Suppressor macrophage (primary cell): ENCODE measurements at places on chromosomes 6 and 20.

GRCh38 chr6:45441851-45442453, 64.2 kb upstream of the SUPT3H start:
- peak; percentile 75 for DNase-seq

DNA sequence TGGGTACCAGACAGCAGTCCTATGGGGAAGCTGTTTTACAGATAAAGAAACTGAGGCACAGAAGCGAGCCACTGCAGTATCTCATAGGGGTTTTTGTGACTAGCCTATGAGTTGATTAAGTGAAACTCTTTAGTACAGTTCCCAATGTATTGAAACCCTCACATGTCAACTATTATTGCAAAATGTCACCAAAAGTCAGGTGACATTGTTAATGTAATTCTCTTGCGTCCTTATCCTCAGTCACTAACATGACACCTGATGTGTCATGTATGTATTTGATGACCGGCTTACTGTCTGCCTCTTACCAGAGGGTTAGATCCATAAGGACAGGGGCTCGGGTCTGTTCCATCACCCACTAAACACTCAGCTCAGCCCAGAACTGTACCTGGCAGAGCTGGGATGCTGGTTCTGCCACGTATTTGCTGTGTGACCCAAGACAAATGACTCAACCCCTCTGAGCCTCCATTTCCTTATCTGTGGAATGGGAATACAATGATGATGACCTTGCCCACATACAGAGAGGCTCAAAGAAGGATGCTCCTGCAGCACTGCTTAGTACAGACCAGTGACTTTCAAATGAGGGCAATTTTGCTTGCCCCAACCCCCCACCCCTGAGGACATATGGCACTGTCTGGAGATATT, 32.9 kb downstream of the PREX1 start:
- no peak for DNase-seq

DNA sequence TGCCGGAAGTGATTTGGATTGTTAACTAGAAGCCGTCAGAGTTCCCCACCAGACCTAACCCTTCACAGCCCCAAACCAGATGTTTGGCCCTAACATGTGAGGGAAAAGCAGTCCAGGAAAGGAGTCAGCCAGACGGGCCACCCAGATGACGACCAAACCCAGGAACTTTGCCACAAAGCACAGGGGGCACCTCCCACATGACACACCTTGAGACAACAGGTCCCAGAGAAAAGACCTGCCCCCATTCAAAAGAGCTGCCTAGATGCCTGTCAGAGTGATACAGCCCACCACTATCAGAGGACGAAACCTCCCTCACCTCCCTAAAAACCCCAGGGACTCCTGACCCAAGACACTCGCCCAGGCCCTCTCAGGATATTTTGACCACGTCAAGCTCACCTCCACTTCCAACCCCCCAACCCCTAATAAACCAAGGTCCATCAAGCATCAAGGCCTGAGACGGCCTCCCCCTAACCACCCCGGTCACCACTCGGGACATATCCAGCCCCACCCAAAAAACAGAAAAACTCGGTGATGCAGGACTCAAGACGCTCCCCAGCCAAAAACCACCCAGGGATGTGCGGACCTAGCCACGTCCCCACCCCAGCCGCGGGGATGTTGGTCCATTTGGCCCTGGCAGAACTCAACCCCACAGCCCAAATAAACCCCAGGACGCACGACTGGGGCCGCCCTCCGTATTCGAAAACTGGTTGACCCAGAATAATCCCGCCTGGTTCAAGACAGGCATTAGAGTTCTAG, 662 bp downstream of the ZNF343 start:
- DNase-seq: no peak

GRCh38 chr6:144652292-144652891, 367.3 kb downstream of the UTRN start:
- DNase-seq: no peak

GRCh38 chr6:103036846-103037245, 1643.3 kb downstream of the GRIK2 start:
- no peak for DNase-seq

GRCh38 chr6:7587631-7588100, 2.3 kb upstream of the SNRNP48 start:
- no peak for DNase-seq

DNA sequence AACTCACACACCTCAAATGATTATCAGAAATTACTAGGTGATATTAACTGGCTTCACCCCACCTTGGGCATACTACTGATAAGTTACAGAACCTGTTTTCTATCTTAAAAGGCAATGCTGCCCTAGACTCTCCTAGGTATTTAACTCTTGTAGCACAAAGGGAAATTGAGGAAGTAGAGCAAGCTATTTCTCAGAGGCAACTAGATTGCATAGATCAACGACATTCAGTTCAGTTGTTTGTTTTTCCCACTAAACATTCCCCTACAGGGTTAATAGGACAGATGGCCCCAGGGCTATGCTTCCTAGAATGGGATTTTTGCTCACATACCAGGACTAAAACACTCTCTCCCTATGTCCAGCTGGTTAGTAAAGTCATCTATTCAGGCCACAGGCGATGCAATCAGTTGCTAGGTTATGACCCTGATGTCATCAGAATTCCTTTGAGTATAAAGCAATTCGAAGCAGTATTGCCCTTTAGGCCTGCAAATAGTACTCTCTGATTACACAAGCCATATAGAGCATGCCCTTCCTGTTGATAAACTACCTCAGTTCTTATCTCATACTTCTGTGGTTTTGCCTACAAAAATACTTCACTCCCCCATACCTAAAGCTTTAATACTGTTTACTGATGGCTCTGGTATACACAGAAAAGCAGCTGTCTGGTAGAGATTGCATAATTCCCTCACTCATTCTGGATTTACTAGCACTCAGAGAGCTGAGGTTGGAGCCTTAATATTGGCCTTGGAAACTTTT, 67.4 kb upstream of the ASCC3 start:
- peak; percentile 3 for DNase-seq

GRCh38 chr6:148177589-148178233, 164.9 kb upstream of the SASH1 start:
- peak; percentile 83 for DNase-seq

DNA sequence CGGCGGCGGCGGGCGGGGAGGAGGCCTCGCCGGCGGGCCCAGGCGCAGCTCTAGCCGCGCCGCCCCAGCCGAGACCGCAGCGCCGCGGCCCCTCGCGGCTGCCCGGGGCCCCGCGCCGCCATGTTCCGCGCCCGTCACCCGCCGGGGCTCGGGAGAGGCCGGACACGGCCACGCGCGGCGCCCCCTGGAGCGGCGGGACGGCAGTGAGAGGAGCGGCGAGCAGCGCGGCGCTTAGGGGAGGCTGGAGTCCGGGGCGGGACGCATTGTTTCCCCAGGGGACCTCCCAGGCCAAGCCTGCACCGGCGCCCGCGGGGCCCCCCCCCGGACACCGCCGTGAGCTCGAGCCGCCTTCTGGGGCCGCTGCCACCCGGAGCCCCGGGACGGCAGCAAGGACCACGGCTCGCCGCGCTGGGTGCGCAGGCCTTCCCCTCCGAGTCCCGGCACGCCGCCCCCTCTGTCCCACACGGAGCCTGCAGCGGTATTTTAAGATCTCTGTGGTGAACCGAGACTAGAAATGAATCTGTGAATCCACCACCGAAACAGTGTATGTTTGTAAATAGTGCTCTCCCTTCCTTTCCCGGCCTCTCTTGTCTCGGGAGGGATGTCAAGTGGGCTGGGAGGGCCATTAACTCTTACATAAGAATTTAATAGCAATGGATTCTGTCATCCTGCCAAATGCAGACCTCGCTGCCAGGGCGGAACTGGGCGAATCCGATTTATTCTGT, 424 bp upstream of the KIF13A start:
- peak; percentile 87 for DNase-seq

DNA sequence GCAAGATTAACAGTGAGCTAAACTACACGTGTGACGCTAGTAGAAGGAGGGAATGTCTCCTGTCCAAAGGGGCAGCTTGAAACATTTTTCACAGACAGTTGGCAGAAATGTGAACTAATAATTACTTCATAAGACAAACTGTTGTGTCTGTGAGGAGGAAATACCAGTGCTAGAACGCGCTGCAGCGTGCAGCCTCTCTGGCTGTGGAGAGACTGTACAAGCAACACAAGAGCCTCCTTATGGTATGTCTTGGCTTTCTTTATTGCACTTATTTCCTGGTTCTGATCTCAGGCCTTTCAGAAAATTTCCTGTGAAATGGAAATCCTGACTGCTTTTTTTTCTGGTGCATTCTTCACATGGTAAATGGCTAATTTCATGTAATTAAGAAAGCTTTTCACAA, 25.3 kb upstream of the TIAM2 start:
- no peak for DNase-seq

DNA sequence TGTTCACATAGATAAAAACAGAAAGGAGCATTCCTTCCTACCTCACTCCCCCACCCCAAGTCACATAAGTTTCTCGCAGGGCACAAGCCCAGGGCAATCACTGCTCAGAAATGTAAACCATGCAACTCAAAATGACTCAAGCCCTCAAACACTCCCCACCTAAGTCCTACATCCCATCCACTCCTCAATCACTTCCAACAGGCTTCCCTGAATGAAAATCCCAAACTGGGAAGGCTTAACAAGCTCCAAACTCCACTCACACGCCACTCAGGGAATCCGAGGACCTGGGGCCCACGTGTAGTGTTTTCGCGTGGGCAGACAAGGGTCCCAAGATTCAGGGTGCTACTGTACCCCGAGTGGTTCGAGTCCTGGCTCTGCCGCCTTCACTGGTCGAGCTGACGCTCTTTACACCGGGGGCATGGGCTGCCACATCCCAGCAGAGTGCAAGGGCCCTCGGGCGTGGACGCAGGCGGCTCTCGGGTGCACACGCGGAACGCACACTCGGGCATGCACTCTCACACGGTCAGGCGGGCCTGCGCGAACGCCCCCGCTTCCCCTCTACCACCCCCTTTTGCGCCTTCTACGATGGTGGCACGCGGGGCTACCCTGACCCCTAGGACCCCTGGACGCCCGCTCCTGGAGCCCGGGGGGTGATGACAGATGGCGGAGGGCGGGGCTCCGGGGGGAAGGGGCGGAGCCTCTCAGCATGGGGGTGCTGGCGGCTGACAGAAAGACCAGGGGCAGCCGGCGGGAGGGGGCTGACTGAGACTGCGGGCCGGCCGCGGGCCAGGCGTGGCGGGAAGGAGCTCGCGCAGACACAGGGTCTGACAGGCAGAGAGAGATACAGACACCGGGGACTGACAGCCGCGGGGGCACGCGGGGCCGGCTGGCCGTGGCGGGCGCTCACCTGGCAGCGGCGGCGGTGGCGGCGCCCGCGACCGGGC, 657 bp downstream of the ZHX3 start:
- peak; percentile 51 for DNase-seq

DNA sequence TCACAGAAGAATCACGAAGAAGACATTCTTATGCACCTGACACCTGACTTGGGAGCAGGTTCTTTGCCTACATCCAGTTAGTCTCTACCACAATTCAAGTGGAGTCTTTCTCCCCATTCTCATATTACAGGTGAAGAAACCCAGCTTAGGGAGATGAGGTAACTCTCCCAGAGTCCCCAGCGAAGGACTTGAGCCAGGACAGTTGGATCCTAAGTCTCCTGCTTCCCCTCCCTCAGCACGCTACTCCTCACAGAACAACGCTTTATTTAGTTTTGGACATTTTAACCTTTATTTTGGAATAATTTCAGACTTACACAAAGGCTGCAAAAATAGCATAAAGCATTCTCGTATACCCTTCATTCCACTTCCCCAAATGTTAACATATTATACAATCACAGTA, 824 bp upstream of the CSTL1 start:
- DNase-seq: no peak

DNA sequence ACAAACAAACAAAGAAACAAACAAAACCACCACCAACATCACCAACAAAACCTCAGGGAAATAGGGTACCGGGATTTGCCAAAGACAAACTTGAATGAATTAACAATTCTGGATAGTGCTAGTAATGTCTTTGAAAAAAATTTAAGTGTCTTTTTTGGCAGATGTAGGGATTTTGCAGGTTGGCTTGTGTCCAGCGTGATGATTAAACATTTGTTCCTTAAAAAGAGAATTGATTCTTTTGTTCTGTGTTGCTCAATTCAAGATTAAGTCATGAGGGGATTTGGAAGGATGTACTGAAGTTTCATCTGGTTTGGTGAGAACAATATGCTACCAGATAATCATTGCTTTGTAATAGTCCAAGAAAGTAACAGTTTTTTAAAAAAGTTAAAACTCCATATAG, 125.1 kb upstream of the HS3ST5 start:
- DNase-seq: no peak

DNA sequence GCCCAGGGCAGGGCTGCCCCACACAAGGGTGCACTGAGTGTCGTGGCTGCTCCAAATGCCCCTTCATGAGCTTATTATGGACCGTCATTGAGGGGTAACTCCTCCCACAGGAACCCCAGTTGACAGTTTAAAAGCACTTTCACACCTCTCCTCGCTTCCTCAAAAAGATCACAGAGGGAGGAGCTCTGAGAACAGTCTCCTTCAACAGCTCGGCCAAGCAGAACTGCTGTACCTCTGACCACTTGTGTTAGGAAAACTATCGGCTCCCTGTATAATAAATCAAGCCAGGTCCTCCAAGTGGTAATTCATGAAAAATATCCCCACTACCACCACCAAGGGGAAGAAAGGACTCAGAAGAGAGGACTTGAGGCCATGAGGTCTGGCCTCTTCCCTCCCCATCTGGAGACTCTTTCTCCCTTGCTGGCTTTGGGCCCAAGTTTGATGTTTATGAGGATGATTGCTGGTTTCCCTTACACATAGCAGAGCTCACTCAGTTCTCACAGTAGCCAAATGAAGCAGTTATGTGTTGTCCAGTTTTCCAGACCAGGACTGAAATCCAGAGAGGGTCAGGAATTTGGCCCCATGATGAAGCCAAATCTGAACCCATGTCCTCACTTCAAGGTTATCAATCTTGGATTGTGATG, 8.7 kb downstream of the SNX21 start:
- DNase-seq: peak; percentile 47

- no peak for DNase-seq
These were observed 108.4 kb upstream of the PLEKHG1 start for GRCh38 chr6:150491131-150491810.

GRCh38 chr20:47506335-47506734, 4.6 kb downstream of the NCOA3 start:
- no peak for DNase-seq

DNA sequence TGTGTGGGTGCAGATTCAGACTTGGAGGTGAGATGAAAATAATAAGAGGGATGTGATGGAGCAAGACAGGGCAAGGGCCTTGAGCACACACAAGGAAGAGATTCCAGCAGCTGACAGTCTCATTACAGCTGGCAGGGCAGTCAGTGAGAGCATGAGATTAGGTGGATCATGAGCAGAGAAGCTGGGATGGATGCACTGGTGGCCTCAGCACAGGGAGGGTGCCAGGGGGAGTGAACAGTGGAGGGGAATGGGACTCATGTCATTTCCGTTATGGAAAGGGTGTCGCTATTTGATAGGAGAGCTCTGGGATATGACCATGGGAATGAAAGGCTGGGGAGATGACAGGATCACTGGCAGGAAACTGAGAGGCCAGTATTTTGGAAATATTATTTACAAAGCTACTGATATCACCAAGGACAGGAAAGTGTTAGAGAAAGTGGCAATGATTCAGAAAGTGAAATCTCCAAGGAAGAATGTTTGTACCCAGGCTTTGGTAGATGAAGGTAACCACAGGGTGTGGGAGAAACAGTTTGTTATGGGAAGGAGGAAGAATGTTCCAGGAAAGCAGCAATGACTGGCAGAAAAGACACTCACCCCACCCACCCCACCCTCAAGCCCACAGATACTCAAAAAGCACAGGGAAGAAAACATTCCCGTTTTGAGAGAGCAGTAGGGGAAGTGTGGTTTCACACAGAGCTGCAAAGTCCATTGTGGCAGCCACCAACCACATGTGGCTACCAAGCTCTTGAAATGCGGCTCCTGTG, 214.7 kb upstream of the PROKR2 start:
- peak; percentile 69 for DNase-seq
